ENCODE measurements at places on chromosomes 4 and X. TPM values are rescaled to one million over a fixed set of nuclear protein-coding genes. Genes with fewer than 3 reads are reported as not detected.

DNA sequence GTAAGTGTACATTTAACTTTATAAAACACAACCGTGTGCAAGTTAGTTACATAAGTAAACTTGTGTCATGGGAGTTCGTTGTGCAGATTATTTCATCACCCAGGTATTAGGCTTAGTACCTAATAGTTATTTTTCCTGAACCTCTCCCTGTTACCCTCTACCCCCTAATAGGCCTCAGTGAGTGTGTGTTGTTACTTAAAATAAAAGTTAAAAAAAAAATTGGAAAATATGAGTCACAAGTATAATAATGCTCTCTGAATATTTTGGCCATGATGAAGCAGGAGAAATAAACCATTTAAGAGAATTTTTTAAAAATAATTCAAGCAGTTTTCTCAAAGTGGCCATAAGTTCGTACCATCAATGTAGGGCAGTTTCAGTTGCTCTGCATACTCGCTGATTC, 105.1 kb upstream of the GRID2 start:
- DNase-seq = no peak

FRAS1 gene
- 2.3 TPM for total RNA-seq

- DNase-seq = no peak
Observed at GRCh38 chr4:68360231-68360968, 10.5 kb upstream of the YTHDC1 start.

GLRA2 gene
- not detected for total RNA-seq

OFD1 gene
- total RNA-seq = 19.9 TPM

- no peak for DNase-seq
Observed at GRCh38 chr4:5024673-5025072, 5.4 kb upstream of the CYTL1 start.

DNA sequence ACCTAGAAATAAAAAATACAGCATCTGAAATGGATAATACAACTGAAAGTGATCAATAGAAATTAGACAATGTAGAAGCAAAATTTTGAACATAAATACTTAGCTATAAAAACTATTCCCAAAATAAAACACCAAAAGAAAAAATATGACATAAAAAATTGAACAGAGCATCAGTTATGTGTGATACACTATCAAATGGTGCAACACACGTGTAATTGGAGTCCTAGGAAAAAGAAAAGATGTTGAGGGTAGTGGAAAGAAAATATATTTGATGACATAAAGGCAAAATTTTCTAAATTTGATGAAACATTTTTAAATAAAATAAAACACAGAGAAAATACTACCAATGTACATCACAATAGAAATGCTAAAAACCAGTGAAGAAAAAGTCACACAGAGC, 63.1 kb downstream of the NPY2R start:
- no peak for DNase-seq

- DNase-seq = no peak
Observed at GRCh38 chrX:147476008-147476407, 435.7 kb upstream of the FMR1 start.
